ENCODE measurements at places on chromosomes 1 and 21. TPM values are rescaled to one million over a fixed set of nuclear protein-coding genes. Genes with fewer than 3 reads are reported as not detected.

DNA sequence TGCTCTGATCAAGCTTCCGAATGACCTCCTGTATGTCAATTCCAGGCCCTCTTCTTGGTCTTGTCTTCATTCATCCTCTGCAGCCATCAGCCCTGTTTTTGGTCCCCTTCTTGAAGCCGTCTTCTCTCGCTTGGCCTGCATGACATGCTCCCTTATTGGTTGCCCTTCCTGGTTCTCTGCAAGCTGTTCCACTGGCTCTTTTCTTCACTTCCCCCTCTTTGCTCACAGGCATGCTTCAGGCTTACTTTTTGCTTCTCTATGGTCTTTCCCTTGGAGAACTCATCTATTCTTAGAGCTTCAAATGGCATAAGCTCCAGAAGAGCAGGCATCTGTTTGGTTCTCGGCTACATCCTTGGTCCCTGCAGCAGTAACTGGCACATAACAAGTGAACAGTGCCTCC is 38.8 kb downstream of the PDPN start:
- DNase-seq: no peak

- peak; percentile 60 for DNase-seq
These were observed 50.8 kb downstream of the HS2ST1 start for GRCh38 chr1:86965012-86965826.

DNA sequence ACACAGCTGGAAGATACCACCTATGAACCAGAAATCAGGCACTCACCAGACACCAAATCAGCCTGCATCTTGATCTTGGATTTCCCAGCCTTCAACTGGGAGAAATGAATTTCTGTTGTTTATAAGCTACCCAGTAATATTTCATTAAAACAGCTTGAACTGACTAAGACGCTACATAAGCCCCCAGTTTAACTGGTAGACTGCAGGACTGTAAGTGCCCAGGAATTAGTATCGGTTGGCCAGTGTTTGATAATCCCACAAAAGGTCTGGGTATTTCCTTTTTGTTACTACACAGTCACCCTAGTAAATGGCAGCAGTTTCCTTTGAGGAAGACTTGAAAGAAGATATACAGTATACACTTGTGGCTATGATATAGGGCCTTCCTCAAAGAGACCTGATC is 7.3 kb upstream of the SLC35D1 start:
- no peak for DNase-seq

GRCh38 chr1:62321446-62321845 is 2.2 kb upstream of the KANK4 start:
- no peak for DNase-seq

DNA sequence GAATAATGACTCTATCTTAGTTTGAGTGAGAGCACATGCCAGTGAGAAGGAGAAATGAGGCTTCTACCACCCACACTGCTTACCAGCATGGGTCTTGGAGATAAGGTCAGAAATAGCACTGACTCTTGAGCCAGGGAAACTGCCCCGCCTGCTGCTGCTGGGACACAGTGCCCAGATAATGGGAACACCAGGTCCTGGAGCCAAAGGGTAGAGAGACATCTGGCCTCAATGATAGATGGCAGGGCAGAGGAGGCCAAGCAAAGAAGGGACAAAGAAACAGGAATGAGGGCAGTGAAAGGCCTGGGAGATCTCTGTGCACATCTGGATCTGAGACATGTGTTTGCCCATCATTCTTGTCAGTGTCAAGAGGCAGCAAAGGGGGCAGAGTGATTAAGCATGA is 97.4 kb downstream of the MIS18A start:
- DNase-seq: no peak

- peak; percentile 48 for DNase-seq
These were observed 255.8 kb upstream of the CACYBP start for GRCh38 chr1:174743654-174744561.

GRCh38 chr1:204623894-204624361 is 61.6 kb downstream of the LRRN2 start:
- peak; percentile 36 for DNase-seq

DNA sequence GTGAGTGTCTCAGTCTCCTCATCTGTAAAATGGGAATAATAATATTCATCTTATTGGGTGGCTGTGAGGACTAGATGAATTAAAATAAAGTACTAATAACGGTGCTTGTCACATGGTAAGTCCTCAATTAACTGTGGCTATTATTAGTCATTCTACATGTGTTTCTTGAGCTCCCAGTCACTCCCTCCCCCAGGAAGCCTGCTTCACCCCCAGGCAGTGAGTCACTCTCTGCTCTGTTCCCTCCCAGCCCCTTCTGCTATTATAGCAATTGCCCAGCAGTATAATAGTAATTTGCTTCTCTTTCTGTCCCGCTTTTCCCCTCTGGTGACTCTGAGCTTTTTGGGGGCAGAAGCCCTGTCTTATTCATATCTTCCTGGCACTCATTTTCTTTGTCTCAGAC is 102.0 kb downstream of the BEND5 start:
- DNase-seq: no peak

GRCh38 chr1:161311595-161312181 is 1.9 kb upstream of the MPZ start:
- DNase-seq: no peak

- no peak for DNase-seq
These were observed 63.1 kb downstream of the KIF21B start for GRCh38 chr1:200960236-200960947.

DNA sequence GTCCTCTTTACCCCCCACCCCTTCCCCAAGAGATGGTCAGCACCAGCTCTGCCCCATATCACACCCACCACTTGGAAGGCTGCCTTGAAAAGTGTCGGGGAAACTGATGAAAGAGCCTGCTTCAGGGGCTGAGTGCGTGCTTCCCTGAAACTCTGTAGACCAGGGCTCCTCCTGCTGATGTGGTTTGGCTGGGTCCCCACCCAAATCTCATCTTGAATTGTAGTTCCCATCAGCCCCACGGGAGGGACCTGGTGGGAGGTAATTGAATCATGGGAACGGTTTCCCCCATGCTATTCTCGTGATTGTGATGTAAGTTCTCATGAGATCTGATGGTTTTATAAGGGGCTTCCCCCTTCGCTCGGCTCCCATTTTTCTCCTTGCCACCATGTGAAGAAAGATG is 36.4 kb downstream of the UBIAD1 start:
- DNase-seq: no peak

The ARTN gene
- not detected for total RNA-seq

The C1orf167 gene
- total RNA-seq: not detected

The ZFP69 gene
- total RNA-seq: 0.20 TPM

The ACP6 gene
- total RNA-seq: 38.7 TPM

The FAM72A gene
- total RNA-seq: 10.9 TPM

The LCE3D gene
- total RNA-seq: not detected
